ENCODE measurements at places on chromosomes 6 and 20.

GRCh38 chr6:113526553-113526952, 330.6 kb upstream of the MARCKS start:
- no peak for DNase-seq

DNA sequence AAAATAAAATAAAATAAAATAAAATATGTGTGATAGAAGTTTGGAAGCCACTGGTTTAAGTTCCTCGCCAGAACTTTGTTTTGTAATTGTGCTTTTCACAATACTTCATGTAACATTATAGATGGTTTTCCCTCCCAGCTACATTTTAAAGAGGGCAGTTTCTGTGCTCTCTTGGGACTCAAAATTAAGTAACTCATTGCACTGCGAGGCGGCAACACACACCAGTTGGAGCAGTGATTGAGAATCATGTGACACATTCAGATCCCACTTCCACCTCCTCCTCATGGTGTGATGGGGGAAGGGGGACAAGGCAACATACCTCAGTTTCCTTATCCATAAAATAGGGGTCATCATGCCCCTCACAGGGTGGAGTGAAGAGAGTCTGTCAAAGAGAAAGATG, 7.5 kb downstream of the C2 start:
- DNase-seq = no peak

DNA sequence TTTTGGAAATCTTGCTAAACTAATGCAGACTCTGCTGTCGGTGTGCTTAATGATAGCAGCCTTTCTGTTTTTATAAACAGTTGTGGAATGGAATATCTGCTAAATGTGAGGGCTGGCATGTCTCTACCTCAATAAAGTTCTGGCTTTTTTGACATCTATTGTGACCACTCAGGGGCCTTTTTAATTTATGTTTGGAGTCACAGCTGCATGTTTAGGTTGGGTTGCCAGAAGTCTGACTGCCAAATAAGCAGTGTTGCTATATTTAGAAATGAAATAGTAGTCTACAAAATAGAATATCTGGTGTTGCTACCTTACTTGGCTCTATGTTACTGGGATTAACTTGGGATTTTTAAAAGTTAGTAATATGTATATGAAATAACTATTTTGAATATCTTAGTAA, 125.1 kb upstream of the LOC128125822 start:
- no peak for DNase-seq

DNA sequence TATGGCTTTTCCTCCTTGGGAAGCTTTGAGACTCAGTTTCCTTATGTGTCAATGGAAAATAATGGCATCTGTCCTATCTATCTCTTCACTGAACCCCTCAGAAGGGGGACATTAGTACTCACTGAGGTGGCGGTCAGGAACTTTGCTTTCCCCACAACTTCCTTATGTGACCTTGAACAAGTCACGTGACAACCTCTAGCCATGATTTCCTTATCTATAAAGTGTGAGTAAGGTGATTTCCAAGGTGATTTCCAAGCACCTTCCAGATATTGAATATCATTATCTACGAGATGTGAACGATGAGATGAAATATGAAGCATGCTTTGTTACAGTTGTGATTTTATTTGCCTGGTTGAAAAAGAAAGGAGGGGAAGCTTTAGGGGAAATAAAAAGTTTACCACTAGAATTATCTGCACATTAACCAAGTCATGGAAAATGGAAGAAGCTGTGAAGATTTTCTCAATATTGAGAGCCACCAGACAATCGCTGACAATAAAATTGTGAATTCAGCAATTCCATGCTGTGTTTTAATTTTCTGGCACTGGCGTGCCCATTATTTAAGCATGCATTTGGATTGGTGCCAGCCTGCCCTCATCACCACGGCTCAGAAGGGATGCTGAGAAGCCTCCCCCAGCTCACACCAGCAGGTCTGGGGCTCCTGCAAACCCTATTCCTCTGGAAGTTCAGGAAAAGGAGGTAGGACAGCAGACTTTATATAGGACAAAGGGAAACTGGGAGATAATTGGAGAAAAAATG, 255.3 kb downstream of the CD83 start:
- no peak for DNase-seq

DNA sequence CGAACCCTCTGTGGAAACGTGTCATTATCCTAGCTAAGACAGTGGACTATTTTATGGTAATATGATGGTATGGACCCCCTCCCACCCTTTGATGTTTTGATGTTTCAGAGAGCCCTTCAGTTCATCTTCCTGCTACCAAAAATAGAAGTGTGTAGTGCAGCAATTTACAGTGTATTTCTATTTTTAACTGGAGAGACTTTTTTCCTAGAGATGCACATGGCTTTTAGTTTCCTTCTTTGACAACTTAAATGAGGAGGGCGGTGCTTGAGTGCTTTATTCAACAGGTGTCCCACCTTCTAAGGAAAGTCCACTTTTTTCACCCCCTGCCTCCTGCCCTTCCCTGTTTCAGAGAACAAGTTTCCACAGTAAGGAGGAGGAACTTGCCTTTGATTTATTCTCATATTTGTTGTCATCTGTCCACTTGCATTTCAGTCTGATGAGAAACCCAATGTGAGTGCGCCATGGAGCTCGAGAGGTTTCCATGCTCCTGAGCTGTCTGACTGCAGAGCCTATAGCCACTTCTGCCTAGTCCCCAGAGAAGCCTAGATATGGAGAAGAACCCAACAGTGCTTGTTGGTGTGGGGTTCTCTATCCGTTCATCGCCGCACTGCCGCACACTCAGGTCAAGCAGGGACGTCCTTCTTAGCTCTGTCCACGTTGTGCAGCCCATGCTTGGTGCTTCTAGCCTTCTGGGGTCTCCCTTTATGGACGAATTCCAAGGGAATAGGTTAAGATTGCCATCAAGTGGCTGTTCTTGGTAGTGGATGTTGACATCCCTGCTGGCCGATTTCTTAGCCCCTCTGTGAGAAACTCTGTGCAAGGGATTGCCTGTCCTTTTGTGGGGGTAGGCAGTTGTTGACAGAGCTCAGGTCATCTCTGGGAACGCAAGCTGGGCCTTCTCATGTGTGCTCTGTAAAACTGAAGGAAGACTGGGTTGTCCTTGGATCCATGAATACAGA, 144.2 kb downstream of the JARID2 start:
- DNase-seq = no peak

DNA sequence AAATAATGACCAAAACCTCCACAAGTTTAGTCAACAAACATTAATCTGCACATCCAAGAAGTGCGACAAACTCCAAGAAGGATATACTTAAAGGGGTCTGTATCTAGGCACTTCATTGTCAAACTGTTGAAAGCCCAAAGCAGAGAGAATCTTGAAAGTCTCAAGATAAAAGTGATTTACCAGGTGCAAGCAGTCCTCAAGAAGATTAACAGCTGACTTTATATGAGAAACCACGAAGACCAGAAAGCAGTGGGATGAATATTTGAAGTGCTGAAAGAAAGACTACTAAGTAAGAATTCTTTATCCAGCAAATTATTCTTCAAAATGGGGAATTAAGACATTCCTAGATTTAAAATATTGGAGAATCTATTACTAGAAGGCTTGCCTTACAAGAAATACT, 58.4 kb upstream of the BLCAP start:
- DNase-seq = no peak

GRCh38 chr6:12538881-12539357, 177.6 kb upstream of the PHACTR1 start:
- DNase-seq = no peak

DNA sequence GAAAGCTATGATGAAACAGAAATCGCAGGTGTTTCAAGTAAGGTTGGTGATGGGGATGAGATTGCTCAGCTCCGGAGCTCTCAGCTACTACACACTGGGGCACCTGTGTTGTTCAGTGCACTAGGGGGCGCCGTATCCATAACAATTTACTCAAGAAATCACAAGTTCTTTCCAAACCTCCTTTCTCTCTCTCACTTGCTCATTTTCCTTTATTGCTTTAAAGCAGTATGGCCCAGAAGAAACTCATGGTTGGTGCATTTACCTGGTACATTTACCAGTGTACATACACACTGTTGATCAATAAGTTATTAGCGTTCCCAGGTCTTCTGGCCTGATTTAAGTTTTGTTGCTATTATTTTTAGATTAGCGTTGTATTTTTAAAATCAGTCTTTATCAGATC, 235.2 kb upstream of the TAB2 start:
- peak; percentile 38 for DNase-seq

GRCh38 chr20:17648791-17649730, 33.0 kb downstream of the RRBP1 start:
- no peak for DNase-seq

GRCh38 chr6:135088818-135089809, 34.5 kb upstream of the HBS1L start:
- peak; percentile 11 for DNase-seq

DNA sequence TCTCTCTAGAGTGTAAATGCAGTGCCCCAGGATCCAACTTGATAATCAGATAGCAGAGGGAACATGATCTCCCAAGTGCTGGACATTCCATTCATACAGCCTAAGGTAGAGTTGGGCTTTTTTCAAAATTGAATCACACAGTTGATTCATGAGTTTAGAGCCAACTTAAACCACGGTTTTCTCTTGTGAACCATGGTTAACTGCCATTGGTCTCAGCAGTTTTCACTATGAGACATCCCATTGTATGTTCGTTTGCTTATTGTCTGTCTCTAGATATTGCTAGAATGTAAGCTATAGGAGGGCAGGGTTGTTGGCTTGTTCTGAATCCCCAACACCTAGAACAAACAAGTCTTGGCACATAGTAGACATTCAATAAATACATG, 37.2 kb upstream of the TAF8 start:
- no peak for DNase-seq

DNA sequence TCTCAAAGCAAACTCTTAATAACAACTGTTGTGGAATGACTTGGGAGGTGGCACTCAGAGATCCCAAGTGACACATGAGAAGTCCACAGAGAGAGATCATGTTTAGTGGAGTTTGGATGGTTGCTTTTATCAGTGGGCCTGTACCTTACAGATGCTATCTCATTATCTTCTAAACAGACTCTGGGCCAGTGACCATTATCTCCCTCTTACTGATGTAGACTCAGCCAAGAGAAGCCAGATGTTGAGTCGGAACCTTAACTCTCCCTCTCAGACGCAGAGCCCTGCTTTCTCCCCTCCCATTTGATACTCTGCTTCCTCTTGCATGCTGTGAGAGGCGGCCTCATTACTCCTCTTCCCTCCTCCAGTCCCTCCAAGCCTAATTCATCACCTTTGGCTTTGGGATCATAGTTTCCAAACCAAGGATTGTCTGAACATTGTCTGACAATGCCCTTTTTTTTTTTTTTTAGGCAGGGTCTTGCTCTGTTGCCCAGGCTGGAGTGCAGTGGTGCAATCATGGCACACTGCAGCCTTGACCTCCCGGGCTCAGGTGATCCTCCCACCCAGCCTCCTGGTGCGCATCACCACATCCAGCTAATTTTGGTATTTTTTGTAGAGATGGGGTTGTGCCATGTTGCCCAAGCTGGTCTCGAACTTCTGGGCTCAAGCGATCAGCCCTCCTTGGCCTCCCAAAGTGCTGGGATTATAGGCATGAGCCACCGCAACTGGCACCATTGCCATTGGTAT, 4.5 kb upstream of the DDR1 start:
- DNase-seq = no peak

DNA sequence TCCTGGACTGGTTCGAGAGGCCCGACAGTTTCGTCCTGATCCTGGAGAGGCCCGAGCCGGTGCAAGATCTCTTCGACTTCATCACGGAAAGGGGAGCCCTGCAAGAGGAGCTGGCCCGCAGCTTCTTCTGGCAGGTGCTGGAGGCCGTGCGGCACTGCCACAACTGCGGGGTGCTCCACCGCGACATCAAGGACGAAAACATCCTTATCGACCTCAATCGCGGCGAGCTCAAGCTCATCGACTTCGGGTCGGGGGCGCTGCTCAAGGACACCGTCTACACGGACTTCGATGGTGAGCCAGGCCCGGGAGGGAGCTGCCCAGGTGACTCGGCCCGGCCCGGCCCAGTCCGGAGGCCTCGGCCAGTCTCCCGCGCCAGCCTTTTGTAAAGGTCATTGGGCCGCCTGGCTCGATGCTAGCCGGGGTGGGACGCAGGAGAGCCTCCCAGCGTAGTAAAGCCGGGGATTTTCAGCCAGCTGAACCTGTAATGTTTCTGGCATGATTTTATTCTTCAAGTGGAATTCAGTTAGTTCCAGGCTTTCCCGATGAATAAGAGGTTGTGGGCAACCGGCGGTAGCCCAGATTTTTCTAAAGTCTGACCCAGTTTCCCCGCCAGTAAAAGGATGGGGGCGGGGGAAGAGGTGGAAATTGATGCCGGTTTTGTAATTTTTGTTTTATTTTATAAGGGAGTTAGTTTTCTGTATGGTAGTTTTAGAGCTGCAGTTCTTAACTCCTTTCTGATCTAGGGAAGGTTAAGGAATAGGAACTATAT, 1.4 kb downstream of the PIM1 start:
- DNase-seq = no peak

- DNase-seq = no peak
Measured at GRCh38 chr6:16321341-16321710, 82.9 kb downstream of the GMPR start.

GRCh38 chr6:107144666-107145065, 29.4 kb upstream of the BEND3 start:
- DNase-seq = no peak

DNA sequence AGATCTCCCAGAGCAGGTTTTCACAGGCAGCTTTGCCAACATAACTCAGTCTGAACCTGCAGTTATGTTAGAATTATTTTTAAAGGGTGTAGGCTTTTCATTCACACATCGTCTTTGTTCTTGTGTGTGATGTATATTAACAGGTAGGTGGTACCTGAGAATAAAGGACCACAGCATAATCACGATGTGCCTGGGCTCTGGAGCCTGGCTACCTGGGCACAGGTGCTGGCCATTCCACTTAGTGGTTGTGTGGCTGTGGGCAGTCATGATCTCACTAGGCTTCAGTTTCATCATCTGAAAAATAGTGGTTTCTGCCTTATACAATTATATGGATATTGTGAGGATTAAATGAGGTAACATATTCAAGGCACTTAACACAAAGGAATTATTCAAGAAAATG, 6.4 kb downstream of the CD109 start:
- DNase-seq = no peak

- no peak for DNase-seq
Measured at GRCh38 chr20:50733644-50734349, 2.4 kb downstream of the PARD6B start.

GRCh38 chr6:157879034-157879872, 56.2 kb downstream of the SNX9 start:
- DNase-seq = no peak

GRCh38 chr6:112842330-112842685, 495.2 kb downstream of the RFPL4B start:
- no peak for DNase-seq

Measured in AG09309 (cell line).